GM10248 (cell line): ENCODE measurements at places on chromosomes 13 and 19.

- DNase-seq = no peak
Observed at GRCh38 chr13:114310956-114311355, 3.3 kb upstream of the CHAMP1 start.

DNA sequence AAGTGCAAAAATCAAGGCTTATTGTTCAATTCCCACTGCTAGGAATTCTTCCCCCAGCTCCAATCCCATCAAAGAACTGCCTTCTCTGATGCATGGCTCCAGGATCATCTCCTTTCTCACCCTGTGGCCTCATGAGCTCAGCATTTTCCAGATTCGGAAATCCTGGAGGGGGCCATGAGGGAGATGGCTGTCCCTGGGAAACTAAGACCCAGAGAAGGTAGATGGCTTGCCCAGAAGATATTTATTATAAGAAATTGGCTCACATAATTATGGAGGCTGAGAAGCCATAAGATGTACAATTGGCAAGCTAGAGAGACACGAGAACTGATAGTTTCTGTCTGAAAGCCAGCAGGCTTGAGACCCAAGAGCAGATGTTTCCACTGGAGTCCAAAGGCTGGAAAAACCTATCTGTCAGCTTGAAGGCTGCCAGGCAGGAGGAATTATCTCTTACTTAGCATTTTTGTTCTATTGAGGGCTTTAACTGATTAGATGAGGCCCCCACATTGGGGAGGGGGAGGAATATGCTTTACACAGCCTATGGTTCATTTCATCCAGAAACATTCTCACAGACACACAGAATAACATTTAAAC lies 58.6 kb downstream of the GADD45B start:
- no peak for DNase-seq

- DNase-seq = no peak
Observed at GRCh38 chr13:109226631-109227030, 559.8 kb downstream of the IRS2 start.

GRCh38 chr13:48233889-48234488 lies 983 bp downstream of the ITM2B start:
- DNase-seq = no peak

- no peak for DNase-seq
Observed at GRCh38 chr13:48852911-48853727, 122.6 kb upstream of the FNDC3A start.

DNA sequence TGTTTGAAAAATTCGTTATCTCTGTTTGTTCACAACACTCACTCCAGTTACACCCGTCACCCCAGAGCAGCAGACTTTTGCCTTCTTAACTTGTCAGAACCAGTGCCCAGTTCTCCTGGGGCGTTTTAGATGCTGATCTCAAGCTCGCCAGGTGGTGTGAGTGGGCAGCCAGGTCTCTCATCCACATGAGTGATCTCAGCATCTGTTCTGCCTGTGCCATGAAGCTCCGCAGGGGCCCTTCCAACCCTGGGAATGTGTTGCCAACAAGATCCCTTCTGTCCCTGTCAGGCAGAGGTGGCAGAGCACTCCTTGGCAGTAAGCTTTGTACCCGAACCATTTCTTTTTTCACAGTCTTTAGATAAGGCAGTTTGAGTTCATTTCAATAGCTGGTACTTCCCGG lies 896.5 kb downstream of the UQCRFS1 start:
- no peak for DNase-seq

- peak; percentile 74 for DNase-seq
Observed at GRCh38 chr13:28268800-28269223, 130.5 kb downstream of the PAN3 start.

DNA sequence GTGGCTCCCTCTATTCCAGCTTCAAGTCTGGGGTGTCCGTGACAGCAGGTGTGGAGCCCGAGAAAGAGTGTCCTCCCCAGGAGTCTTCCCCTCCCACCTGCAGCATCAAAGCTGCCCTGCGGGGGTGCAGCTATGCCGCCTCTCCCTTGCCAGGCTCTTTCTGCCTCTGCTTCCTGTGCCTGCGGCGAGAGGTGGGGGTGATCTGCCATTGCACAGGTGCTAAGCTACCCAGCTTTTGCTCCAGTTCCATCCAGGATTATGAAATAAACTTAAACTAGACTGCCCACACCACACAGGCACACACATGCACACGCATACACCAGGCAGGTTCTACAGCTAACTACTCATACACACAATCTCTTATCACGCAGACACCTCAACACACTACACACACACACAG lies 104.7 kb upstream of the CLDN10 start:
- DNase-seq = no peak

GRCh38 chr19:3768015-3768747 lies 3.8 kb downstream of the RAX2 start:
- DNase-seq = no peak

DNA sequence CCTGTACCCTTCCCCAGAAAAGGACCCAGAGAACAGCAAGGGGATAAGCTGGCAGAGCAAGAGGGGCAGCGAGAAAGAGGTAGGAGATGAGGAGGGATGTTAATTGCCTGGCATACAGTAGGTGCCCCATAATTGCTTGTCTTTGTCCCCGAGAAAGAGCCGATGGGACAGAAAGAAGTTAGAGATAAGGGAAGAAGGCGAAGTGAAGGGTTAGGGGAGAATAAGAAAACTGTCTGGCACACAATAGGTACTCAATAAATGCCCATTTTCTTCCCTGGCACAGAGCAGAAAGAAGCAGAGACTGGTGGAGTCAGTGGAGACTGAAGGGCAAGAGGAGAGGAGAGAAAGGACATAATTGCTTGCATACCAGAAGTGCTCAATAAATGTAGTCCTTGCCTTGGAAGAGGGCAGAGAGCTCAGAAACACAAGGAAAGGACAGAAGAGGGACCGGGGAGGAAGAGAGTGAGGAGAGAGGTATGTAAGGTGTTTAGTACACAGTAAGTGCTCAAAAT lies 15.9 kb downstream of the JOSD2 start:
- no peak for DNase-seq

- peak; percentile 69 for DNase-seq
Observed at GRCh38 chr19:53132141-53132991, at the start of gene ZNF415. Gene ZNF415, minus strand, starts transcription at chr19:53132910. Its CDS starts 10,234 bp downstream, at chr19:53122676.

DNA sequence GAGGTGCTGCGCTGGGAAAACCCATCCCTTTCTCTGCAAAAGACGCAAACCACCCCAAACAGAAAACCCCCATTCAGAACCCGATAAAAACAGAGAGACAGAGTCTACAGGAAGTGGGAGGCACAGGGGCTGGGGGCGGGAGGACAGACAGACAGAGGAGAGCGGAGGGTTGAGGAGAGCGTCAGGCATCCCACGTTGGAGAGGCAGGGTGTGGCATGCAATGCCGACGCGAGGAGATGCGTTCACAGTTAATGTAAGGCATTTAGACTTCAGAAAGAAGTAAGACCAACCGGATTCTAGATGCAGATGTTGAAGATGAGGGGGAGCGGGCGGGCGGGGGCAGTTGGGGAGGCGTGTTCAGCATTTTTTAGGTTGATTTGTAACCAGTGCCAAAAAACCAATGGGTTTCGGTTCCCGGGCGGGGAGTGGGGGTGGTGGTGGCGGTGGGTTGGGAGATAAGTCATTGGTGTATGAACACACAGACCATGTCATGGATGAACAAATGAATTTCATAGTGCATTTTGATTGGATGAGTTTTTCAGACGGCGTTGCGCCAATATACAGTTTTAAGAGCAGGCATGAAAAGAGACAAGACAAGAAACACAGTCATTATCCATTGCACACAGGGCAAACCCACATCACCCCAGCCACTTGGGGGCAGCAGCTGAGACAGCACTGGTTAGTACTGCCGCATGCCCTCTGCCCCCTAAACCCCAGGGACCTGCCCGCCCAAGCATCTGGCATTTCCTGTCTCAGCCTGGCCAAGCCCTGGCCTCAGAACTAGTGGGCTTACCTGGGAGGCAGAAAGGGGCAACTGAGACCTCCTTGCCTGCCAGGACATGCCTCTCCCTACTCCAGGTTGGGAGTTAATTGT lies 91.3 kb downstream of the IER2 start:
- no peak for DNase-seq

DNA sequence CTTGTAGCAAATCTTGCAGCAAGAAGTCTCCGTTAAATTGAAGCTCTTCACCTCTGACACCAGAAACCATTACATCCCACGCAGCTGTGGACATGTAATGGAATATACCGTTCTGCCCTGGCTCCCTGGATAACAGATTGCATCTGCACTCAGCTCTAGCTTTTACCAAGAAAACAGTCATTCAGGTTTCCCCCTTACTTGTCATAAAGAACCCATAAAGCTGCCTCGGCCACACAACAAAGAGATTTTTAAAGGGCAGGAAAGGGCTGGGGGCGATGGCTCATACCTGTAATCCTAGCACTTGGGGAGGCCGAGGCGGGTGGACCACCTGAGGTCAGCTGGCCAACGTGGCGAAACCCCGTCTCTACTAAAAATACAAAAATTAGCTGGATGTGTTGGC lies 127.6 kb upstream of the RFC3 start:
- no peak for DNase-seq

- DNase-seq = no peak
Observed at GRCh38 chr13:110400786-110401533, 93.9 kb downstream of the COL4A2 start.

DNA sequence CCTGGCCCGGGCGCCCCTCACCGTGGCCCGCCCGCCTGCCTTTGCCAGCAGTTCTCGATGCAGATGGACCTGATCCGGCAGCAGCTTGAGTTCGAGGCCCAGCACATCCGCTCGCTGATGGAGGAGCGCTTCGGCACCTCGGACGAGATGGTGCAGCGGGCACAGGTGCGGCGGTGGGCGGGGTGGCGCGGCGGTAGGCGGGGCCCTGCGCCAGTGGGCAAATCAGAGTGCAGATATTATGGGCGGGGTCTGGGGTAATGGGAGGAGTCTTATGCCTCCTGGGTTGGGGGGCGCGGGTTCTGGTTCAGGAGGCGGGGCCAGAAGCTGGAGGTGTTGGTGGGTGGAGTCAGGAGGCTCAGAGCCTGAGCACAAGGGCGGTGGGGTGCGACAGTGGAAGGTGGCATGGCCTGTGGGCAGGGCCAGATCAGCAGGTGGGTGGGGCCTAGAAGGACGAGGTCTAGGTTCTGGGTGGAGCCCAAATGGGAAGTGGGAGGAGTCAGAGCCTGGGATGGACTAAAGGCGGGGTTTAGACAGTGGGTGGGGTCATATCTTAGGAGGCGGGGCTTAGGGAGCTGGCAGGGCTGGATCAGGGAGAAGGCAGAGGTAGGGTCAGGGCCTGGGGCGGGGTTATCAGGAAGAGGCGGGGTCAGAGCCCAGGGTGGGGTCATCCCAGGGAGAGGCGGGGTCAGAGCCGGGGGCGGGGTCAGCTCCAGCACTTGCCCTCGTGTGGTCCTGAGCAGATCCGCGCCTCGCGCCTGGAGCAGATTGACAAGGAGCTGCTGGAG lies 5.6 kb downstream of the APC2 start:
- peak; percentile 79 for DNase-seq

DNA sequence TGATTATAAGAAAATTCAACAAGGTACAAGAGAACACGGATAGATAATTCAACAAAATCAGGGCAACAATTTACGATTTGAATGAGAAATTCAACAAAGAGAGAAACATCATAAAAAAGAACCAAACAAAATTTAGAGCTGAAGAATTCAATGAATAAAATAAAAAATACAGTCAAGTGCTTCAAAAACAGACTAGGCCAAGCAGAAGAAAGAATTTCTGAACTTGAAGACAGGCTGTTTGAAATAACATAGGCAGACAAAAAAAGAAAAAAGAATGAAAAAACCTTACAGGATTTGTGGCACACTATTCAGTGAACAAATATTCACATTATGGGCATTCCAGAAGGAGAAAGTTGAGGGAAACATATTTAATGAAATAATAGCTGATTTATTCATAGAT lies 31.1 kb downstream of the ZNF283 start:
- DNase-seq = no peak

- no peak for DNase-seq
Observed at GRCh38 chr13:94454906-94455305, 24.6 kb downstream of the DCT start.

DNA sequence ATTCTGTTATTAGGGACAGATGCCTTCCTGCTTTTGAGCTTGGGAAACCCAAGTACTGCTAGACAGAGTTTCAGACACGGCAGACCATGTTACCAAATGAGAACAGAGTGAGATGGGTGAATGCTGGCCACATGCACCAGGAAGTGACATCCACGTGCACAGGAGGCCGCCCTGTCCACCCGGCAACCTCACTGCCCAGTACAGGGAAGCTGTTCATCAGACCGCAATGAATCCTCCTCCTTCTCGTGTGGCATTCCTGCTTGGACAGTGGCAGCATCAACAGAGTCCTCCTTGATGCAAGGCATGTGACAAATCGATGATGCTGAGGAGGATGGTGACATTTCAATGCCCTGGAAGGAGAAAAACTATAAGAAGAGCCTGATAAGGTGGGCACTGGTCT lies 191.0 kb upstream of the SOX1 start:
- DNase-seq = no peak

- no peak for DNase-seq
Observed at GRCh38 chr13:78487707-78488106, 115.6 kb downstream of the POU4F1 start.

GRCh38 chr13:76523740-76524340 lies 362.4 kb downstream of the KCTD12 start:
- peak; percentile 34 for DNase-seq

- no peak for DNase-seq
Observed at GRCh38 chr13:49353908-49354307, 90.0 kb downstream of the CAB39L start.

- DNase-seq = no peak
Observed at GRCh38 chr13:105914291-105915036, 621.0 kb downstream of the EFNB2 start.

GRCh38 chr13:27973961-27974662 lies 5.0 kb upstream of the CDX2 start:
- no peak for DNase-seq

DNA sequence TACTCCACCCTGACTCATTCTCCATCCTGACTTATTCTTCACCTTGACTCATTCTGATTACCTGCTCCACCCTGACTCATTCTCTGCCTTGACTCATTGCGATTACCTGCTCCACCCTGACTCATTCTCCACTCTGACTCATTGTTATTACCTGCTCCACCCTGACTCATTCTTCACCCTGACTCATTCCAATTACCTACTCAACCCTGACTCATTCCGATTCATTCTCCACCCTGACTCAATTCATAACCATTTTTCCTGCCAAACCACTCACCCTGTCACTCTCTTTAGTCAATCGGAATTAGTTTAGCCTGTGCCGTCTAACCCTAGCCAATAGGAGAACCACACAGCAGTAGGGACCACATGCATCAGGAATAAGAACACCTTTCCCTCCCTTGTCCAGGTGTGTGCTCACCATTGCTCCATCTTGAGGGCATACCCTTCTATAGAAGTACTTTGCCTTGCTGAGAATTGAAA lies 1227.4 kb upstream of the PCDH20 start:
- no peak for DNase-seq

- no peak for DNase-seq
Observed at GRCh38 chr13:19158526-19159174, 23.0 kb downstream of the TUBA3C start.

DNA sequence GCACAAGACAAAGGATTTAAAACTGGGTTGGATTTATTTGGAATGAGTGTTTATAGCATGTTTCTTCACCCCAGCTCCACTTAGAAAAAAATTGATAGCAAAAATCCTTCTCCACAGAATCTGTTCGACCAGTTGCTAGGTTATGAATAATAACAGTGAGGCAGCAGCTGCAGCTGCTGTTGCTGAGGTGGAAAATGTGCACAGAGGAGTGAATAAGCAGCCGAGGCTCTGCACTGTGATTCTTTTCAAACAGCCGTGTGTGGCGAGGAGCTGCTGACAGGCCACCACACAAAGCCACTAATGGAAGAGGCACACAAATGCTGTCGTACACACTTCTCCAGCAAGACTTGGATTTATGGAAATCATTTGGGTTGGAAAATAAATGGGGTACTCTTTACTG lies 6.4 kb upstream of the RASL11A start:
- DNase-seq = no peak

- no peak for DNase-seq
Observed at GRCh38 chr13:99585609-99586008, 84.3 kb downstream of the TM9SF2 start.
